ENCODE measurements at places on chromosomes 6 and 20.

DNA sequence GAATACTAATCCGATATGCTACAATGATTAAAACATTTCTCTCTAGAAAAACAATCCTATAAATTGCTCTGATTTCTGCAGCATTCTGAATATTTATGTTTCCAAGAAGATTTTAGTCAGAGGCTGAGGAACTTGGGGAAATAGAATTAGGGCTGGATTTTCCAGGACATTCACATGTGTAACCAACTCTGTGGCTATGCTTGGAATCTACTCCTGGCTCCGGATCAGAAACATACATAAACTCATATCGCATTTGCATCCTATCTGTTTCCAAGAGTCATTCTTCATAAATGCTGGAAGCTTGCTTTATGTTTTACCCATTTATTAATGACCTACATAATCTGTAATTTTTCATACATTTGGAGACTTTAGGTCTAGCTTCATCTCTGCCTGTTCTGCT is 459.9 kb upstream of the MARCKS start:
- no peak for DNase-seq

GRCh38 chr20:62197801-62198200 is 15.0 kb downstream of the MTG2 start:
- no peak for DNase-seq

DNA sequence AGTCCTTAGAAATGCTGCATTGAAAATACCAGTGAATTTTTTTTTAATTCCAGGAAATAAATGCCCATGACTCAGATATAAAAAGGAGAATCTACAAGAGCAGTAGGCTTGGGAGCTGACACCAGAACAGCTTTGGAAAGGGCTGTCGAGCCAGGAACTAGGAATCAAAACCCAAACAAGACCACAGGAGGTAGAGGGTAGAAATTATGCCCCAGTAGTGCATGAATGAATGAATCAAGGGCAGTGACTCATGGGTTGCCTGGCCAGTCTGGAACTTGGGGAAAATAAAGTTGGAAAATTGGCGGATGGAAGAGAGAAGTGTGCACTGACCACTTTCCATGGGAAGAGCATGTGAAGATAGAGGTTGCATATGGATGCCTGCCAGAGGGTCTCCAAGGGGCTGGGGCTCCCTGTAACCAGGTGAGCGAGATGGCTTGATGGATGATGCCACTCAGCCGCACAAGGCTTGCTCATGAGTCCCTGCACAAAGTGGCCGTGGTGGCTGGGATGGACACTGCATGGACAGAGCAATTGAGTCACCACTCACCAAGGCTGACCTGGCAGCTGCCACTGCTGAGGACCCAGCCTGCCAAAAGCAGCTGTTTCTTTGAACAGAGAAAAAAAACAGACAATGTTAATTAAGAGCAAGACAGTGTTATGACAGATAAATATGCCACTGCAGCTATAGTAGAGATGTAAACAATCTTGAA is 15.2 kb upstream of the MCCD1 start:
- DNase-seq = no peak

GRCh38 chr6:2523061-2523460 is 227.7 kb downstream of the MYLK4 start:
- no peak for DNase-seq

DNA sequence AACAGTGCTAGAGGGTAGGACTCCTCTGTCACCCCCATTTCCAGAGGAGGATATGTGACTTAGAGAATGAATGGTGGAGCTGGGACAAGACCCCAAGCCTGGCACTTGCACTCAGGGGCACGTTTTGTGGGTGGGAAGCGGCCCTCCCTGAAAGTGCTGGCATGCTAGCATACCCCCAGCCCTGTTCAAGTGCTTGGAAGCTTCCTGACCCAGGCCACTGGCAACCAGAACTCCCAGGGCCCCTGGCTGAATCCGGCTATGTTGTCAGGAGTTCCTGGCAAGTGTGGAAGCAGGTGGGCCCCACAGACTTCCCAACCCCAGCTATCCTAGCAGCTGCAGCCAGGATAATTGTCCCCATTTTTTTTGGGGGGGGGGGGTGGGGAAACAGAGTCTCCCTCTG is 35.6 kb upstream of the TGM2 start:
- no peak for DNase-seq

DNA sequence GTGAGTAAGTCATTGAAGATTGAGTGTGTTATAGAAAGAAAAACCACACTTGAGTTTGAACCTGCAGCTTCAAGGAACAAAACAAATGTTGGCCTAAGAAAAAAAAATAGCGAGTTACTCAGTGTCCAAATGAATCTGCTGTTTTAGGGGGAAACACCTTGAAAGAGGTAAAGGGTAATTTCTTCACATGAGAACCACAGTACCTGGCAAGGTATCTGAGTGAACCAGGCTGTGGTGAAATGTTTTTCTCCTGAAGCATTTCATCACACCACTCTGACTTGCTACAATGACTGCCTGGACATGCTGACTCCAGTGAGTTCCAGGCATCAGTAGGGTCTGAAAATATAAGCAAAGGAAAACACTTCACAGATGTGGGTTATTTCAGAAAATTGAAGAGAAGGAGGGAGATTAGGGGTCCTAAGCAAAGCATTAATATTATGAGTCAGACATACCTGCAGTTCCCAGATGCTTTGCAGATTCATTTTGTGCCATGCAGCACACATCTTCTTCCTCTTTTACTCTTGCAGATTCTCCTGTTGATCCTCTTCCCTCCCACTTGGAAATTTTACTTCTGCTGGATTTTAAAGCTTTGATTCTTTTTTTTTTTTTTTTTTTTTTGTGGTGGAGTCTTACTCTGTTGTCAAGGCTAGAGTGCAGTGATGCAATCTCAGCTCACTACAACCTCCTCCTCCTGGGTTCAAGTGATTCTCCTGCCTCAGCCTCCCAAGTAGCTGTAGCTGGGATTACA is 206.2 kb upstream of the SGK1 start:
- DNase-seq = no peak

DNA sequence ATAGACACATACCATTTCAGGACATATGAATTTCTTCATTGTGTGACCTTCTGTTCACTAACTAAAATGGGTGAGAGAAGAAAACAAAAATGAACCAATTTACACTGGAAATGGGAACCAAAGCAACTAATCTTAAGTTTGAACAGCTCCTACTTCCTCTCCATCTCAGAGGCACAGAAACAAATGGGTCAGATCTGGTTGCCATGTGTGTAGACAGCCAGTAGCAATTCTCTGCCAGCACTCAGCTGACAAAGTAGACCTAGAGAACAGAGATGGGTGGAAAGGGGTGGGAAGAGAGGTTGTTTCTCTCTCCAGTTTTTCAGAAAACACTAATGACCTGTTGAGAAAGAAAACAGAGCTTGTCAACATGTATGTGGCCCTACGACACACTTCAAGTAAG is 14.3 kb upstream of the POPDC3 start:
- DNase-seq = no peak

- no peak for DNase-seq
Measured at GRCh38 chr6:165782812-165783211, 119.8 kb upstream of the PDE10A start.

GRCh38 chr6:63278916-63279315 is 40.9 kb downstream of the LGSN start:
- DNase-seq = no peak

DNA sequence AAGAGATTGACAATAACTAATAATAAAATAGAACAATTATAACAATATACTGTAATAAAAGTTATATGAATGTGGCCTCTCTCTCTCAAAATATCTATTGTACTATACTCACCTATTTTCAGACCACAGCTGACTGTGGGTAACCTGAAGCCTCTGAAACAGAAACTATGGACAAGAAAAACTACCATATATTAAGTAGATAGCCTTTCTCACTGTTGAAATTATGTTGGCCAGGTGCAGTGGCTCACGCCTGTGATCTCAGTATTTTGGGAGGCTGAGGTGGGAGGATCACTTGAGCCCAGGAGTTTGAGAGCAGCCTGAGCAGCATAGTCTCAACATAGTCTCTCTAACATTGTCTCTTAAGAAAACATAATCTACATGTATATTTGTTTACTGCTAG is 89.9 kb downstream of the DOK5 start:
- DNase-seq = no peak

GRCh38 chr20:32656827-32657226 is 16.9 kb downstream of the C20orf203 start:
- no peak for DNase-seq

GRCh38 chr20:47724396-47724795 is 60.9 kb downstream of the SULF2 start:
- no peak for DNase-seq

DNA sequence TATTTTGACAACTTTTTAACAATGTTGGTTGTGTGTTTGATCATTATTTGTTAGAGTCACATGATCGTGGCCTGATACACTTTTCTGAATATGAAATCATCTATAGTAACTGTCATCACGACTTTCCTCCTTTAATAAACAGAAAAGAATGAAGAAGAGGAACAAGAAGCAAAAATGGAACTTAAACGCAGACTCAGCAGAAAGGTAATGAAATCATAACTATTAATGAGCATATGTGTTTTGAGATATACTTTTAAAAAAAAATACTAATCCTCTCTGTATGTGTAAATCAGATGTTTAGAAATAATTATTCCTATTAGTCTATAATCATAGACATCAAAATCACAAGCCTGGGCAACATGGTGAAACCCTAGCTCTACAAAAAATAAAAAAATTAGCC is 60.1 kb upstream of the LTV1 start:
- no peak for DNase-seq

DNA sequence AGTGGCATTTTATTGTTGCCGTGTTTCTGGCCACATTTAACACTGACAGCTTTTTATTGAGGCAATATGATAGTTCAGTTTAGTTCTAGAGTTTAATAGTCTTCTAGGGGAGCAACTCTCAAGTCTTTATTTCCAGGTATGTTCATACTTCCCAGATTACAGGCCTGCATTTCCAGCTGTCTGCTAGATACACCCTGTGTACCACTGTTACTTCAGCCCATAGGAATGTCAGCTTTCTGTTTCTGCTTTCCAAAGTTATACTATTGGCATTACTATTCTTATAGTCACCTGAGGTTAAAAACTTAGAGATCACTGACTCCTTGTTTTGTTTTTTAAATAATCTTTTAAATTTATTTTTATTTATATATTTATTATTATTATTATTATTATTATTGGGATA is 7.6 kb downstream of the ZNF451 start:
- DNase-seq = no peak

- DNase-seq = no peak
Measured at GRCh38 chr6:127907960-127908640, 7.2 kb upstream of the THEMIS start.

Measured in kidney epithelial cell (primary cell).